A549 treated with Mapracorat at 1 μM for 4 hours (cell line): ENCODE measurements at places on chromosomes 3 and 15. TPM values are rescaled to one million over a fixed set of nuclear protein-coding genes. Genes with fewer than 3 reads are reported as not detected.

PPARG gene
- total RNA-seq, result 38.8 to 42.6 TPM (median 41.4 TPM) in 5 replicates

OR5H14 gene
- total RNA-seq, result not detected in 5 replicates

GP9 gene
- not detected in 5 replicates for total RNA-seq

PLCH1 gene
- 0.71 to 1.1 TPM (median 0.82 TPM) in 5 replicates for total RNA-seq

SLC28A1 gene
- 0.06 TPM in 2 of 5 replicates, not detected in the others for total RNA-seq

KNG1 gene
- total RNA-seq, result not detected in 5 replicates

XYLB gene
- total RNA-seq, result 2.5 to 4.3 TPM (median 4.0 TPM) in 5 replicates

CRYGS gene
- 0.80 to 0.95 TPM (median 0.83 TPM) in 5 replicates for total RNA-seq

GJD2 gene
- total RNA-seq, result not detected in 5 replicates

TRIM59 gene
- 7.2 to 10.0 TPM (median 8.9 TPM) in 5 replicates for total RNA-seq

NR2E3 gene
- 0.08 to 0.31 TPM (median 0.25 TPM) in 5 replicates for total RNA-seq

MAP3K13 gene
- 12.4 to 15.2 TPM (median 13.0 TPM) in 5 replicates for total RNA-seq

GNAT1 gene
- 0.05 to 0.31 TPM in 2 of 5 replicates, not detected in the others for total RNA-seq

SCAPER gene
- 2.4 to 4.4 TPM (median 3.6 TPM) in 5 replicates for total RNA-seq

STRC gene
- 0.12 to 0.30 TPM (median 0.23 TPM) in 4 of 5 replicates, not detected in the other for total RNA-seq

ADGRG7 gene
- not detected in 5 replicates for total RNA-seq
